NCI-H1105 (cell line): ENCODE measurements at places on chromosomes 2 and 18.

DNA sequence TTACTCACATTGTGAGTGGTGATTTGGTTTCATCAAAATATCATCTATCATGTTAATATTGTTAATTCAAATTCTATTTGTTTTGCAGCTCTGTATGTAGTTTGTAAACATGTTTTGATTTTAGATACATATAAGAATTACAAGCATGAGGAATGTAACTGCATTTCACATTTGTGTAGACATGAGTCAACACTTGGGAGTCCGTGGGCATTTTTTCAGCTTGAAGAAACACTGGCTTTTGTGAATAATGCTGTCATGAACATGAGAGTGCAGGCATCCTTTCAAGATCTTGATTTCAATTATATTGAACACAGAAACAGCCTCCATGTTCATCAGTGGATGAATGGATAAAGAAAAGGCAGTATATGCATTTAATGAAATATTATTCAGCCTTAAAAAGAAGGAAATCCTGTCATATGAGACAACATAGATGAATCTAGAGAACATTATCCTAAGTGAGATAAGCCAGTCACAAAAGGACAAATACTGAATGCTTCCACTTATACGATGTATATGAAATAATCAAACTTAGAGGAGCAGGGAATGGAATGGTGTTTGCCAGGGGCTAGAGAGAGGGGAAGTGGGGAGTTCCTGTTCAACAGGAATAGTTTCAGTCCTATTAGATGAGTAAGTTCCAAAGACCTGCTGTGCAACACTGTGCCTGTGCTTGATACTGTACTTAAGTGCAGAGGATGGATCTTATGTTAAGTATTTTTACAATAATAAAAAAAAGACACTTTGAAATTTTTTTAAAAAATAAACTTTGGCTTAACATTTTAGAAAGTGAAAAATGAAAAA is 194.9 kb downstream of the LRATD1 start:
- DNase-seq: no peak

DNA sequence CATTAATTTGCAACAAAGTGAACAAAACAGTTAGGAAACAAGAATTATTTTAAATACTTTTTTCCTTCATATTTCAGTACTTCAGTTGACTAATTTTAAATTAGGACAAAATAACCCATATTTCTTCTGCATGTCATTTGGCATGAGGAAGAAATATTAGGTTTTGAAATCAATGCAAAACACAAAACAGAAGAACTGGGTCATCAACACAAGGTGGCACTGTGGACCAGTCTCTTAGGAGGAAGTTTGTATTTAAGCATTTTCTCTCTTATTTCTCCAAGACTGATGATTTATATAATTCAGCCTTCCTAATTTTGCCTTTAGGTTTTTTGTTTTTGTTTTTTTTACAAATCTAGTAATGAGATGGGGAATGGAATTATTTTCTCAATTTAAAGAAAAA is 352.8 kb upstream of the KCNH7 start:
- DNase-seq: no peak

GRCh38 chr2:173968551-173968950 is 3.4 kb upstream of the SP3 start:
- no peak for DNase-seq

GRCh38 chr2:52414561-52415295 is 1352.9 kb upstream of the CHAC2 start:
- peak; percentile 26 for DNase-seq

DNA sequence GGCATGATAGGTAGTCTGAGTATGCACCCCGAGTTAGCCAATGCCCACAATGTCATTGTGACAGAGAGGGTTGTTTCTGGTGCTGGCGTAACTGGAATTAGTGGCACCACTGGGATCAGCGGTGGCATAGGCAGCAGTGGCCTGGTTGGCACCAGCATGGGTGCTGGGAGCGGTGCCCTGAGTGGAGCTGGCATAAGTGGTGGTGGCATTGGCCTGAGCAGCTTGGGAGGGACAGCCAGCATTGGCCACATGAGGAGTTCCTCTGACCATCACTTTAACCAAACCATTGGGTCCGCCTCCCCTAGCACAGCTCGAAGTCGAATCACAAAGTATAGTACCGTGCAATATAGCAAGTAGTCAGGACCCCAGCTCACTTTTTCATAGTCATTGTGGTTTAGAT is 21.6 kb upstream of the DSG4 start:
- DNase-seq: no peak

DNA sequence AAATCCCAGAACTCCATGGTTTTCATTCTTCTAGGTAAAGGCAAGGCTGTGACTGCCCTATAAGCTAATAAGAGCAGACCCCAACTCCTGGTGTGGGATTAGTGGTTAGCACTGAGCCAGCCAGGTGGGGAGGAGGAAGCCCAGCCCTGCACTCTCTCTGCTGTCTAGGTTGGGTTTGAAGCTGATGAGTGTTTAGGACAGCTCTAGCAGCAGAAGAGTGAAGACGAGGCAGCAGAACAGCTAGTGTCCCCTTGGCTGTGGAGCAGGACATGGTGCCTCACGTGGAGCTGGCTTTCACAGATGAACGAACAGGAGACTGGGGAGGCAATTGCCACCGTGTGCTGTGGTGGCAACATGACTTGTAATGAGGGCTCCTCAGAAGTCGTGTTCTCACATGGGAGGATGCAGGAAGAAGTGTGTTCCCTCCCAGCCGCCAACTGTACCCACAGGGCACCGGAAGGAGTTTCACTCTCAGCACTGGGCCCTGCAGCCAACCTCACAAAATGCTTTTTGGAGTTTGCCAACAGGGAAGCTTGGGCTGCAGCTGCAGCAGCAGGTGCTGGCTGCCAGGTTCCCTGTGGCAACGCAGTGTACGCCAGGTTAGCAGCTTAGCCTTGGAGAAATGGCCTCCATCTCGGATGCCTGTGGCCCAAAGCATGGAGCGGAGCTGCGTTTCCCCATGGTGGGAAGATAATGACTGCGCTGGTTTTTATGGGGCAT is 328.2 kb downstream of the SETBP1 start:
- DNase-seq: no peak

DNA sequence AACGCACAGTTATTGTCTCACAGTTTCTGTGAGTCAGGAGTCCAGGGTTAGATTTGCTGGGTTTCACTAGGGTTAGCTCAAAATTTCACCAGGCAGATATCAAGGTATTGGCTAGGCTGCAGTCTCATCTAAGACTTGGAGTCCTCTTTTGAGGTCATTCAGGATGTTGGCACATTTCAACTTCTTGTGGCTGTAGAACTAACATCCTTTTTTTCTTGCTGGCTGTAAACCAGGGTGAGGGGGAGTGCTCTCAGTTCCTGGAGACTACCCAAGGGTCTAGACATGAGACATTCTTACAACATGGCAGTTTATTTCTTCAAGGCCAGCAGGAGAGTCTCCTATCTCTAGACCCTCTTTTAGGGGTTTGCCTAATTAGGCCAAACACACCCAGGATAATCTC is 12.8 kb upstream of the CAVIN2 start:
- no peak for DNase-seq

- no peak for DNase-seq
Observed at GRCh38 chr18:63213331-63213900, 106.2 kb downstream of the BCL2 start.
